ENCODE measurements at places on chromosomes 7 and 10.
A peak's percentile ranks its signal among the peaks of the same experiment; 100 is the strongest.

DNA sequence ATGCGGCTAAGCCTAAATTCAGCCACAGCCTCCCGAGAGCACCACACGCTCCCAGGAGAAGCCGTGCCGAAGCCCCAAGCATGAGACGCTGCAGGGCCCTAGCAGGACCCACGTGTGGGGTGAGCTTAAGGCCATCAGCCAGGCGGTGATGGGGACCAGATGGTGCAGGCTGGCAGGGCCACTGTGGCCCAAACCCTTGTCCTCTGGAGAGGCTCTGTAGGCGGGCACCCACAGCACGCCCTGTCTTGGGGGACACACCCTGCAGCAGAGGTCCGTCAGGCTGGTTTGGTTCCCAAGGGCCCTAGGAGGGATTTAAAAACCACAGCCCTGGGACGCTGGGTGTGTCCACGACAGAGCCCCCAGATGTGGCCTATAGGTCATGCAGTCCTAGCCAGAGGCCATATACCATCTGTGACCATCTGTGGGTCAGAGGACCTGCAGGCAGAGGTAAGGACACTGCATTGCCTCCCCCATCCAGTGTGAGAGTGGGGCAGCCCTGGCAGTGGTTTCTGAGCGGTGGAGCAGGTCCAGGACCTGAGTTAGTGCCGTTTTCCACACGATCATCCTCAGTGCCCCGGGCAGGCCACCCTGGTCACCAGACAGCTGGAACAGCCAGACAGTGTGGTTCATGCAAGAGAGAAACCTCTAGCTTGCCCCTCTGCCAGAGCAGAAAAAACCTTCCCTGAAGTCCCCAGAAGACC, 39.6 kb upstream of the INPP5A start:
- no peaks in the 10 kb centered on the region for H3K27me3 ChIP-seq
- DNase-seq: no peak
- H3K4me3 ChIP-seq: no peak overlapping the region
- peaks cover 18% of the 10 kb centered on the region for H3K4me1 ChIP-seq
- no peak overlapping the region for H3K27ac ChIP-seq
- H3K36me3 ChIP-seq: no peaks in the 10 kb centered on the region

DNA sequence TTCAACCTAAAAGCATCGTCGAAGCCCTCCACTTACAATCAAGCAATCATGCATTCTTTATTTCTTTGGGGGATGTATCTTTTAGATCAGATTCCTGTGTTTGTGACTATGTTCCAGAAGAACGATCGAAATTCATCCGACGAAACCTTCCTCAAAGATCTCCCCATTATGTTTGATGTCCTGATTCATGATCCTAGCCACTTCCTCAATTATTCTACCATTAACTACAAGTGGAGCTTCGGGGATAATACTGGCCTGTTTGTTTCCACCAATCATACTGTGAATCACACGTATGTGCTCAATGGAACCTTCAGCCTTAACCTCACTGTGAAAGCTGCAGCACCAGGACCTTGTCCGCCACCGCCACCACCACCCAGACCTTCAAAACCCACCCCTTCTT, 13.8 kb downstream of the GPNMB start:
- H3K4me3 ChIP-seq: no peak overlapping the region
- no peak for DNase-seq
- H3K27me3 ChIP-seq: no peaks in the 10 kb centered on the region
- no peak overlapping the region for H3K27ac ChIP-seq
- no peaks in the 10 kb centered on the region for H3K4me1 ChIP-seq
- no peaks in the 10 kb centered on the region for H3K36me3 ChIP-seq

- no peak overlapping the region for H3K4me3 ChIP-seq
- peaks cover 4% of the 10 kb centered on the region for H3K4me1 ChIP-seq
- peaks cover 6% of the 10 kb centered on the region for H3K36me3 ChIP-seq
- no peaks in the 10 kb centered on the region for H3K27me3 ChIP-seq
- no peak overlapping the region for H3K27ac ChIP-seq
These were observed 41.7 kb downstream of the DNAJC1 start for GRCh38 chr10:21961847-21962246.

DNA sequence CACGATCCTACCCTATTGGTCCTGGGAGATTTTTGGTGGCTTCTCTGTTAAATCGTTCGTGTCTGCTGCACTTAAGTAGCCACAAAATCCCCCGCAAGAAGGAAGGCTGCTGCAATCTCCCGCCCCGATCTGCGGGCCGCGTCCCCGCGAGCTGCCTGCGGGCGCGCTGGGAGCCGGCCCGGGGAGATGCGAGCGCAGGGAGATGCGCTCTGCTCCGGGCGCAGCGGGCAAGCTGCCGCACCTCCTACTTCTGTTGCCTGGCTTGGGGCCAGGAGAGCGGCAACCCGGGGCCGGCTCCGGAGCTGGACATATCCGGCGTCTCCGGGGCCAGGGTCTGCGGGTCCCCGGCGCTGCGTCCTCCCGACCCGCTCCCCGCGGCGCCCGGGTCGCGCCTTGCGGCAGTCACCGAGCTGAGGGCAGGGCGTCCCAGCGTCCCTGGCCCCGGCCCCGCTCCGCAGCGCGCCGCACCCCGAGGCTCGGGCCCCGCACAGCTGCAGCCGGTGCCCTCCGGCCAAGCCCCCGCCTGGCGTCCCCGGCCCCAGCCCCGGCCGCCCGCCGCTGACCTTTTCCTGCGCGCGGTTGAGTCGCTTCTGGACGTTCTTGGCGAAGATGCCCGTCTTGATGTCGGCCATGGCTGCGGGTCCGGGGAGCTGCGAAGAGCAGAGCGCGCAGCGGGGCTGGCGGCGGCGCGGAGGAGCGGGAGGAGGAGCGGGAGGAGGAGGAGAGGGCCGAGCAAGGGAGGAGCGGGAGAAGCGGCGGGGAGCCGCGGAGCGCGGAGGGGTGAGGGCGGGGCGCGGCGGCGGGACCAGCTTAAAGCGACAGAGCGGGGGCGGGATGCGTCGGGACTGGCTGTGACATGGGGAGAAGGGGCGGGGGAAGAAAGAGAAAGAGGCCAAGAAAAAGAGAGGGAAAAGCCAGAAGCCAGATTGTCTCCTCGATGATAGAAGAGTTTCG, at the start of gene AMPH:
Gene AMPH, minus strand, starts transcription at position 654 of the 954 bp plus-strand sequence. Its CDS starts 22 bp downstream, at position 632.
- no peaks in the 10 kb centered on the region for H3K36me3 ChIP-seq
- peak within 1 kb of the TSS; percentile 96 for H3K27ac ChIP-seq
- peaks cover 29% of the 10 kb centered on the region for H3K27me3 ChIP-seq
- H3K4me1 ChIP-seq: peaks cover 19% of the 10 kb centered on the region
- peak; percentile 71 for DNase-seq

GRCh38 chr10:117204316-117204715, 7.0 kb downstream of the KCNK18 start:
- H3K4me3 ChIP-seq: no peak overlapping the region
- H3K4me1 ChIP-seq: no peaks in the 10 kb centered on the region
- H3K27ac ChIP-seq: no peak overlapping the region
- no peaks in the 10 kb centered on the region for H3K36me3 ChIP-seq

DNA sequence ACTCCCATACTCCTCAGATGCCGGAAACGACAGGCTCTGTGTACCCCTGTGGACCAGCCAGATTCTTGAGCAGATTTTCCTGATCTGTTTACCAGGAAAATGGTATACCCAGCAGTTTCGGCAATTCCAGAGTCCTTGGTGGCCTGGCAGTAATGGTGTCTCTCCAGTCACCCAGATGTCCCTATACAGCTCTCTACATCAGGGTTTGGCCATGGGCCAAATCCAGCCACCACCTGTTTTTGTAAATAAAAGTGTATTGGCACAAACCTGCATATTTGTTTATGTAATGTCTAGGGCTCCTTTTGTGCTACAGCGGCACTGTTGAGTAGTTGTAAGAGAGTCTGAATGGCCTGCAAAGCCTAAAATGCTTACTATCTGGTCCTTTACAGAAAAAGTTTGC, 491.3 kb downstream of the RPS24 start:
- H3K27ac ChIP-seq: no peak overlapping the region
- no peak for DNase-seq
- no peaks in the 10 kb centered on the region for H3K36me3 ChIP-seq
- H3K4me3 ChIP-seq: no peak overlapping the region

DNA sequence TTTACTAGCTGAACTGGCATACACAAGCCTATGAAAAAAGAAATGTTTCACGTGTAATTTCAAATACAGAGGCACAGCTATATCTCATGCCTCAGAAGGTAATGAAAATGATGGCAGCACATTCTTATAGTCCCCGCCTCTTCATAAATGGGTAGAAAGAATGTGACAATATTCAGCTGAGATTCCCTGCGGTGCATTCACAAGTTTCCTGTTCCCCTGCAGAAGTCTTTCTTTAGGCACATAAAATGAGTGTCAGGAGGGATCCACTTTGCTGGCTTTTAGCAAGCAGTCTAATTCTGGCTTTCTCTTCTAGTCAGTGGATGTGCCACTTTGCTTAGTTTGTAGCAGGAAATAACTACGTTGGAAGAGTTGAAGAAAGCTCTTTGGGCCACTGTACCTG, 56.1 kb downstream of the DGKB start:
- no peak overlapping the region for H3K27ac ChIP-seq
- no peaks in the 10 kb centered on the region for H3K4me1 ChIP-seq
- H3K27me3 ChIP-seq: no peaks in the 10 kb centered on the region

- H3K36me3 ChIP-seq: no peaks in the 10 kb centered on the region
- DNase-seq: no peak
These were observed 3.7 kb downstream of the STX1A start for GRCh38 chr7:73715648-73716317.

GRCh38 chr10:110207011-110207804, at the start of gene MXI1:
TSS of gene MXI1 (plus strand) at chr10:110207605. CDS start at chr10:110207809, 204 bp downstream.
- peaks cover 38% of the 10 kb centered on the region for H3K4me1 ChIP-seq
- peak within 1 kb of the TSS; percentile 54 for H3K27ac ChIP-seq
- H3K4me3 ChIP-seq: peak within 1 kb of the TSS; percentile 98
- H3K36me3 ChIP-seq: no peaks in the 10 kb centered on the region
- peak; percentile 53 for DNase-seq

DNA sequence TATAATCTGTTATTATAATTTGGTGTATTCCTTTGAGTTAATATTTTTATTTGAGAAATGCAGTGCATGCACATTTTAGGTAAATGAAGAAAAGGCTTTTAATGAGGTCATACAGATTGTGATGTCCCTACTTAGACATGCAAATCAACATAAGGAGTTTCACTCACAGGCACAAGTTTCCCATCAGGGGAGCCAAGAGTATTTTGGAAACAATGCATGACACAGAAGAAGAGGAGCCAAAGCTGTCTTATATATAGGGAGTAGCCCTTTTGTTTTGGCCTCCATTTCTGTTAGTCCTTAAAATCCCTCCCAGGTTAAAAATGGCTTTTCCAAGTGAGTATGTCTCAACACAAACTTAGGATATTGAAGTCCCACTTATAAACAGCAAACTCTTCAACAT, 703.4 kb upstream of the ANKRD30A start:
- H3K4me1 ChIP-seq: peaks cover 10% of the 10 kb centered on the region
- no peak overlapping the region for H3K4me3 ChIP-seq
- peaks cover 4% of the 10 kb centered on the region for H3K36me3 ChIP-seq

DNA sequence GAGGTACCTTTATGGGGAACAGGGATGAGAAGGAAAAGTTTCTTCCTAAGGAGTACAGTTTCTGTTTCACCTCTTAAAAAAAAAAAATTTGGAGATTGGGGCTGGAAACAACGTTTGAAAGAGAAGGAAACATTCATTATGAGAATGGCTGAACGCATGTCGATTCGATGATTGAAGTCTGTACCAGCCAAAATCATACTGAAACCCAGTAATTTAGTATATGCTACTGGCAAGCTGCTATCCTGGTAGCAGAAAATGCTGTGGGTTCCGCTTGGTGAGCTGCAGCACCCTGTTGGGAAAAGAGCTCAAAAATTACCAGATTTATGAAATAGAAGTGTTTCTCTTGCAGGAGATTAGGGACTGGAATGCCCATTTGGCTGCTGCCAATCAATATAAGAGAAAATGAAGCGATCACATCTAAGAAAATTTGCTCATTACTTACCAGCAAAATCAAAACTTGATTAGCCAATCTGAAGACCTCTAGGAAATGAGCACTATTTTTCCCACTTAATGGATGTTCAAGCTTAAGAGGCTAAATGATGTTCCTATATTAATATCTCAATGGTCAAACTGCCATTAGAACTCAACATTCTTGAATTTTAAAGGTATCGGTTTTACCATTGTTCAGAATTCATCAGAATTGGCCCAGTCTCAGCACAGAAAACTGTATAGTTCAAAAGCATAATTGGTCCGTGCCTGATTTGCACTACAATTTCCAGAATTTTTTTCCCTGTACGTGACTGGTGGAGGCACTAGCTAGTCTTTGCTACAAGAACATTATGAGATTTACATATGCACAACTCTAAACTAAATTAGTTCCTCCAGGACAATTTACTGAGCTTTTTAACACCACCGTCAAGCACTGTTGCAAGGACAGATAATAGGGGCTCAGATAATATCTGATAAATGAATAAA, 1.2 kb upstream of the ITGB1 start:
- no peaks in the 10 kb centered on the region for H3K36me3 ChIP-seq
- H3K27ac ChIP-seq: peak overlapping the region; percentile 100
- peaks cover 69% of the 10 kb centered on the region for H3K4me1 ChIP-seq

- DNase-seq: no peak
- H3K4me1 ChIP-seq: peaks cover 37% of the 10 kb centered on the region
- no peak overlapping the region for H3K27ac ChIP-seq
- H3K4me3 ChIP-seq: no peak overlapping the region
These were observed 20.3 kb downstream of the SMURF1 start for GRCh38 chr7:99123571-99124033.

DNA sequence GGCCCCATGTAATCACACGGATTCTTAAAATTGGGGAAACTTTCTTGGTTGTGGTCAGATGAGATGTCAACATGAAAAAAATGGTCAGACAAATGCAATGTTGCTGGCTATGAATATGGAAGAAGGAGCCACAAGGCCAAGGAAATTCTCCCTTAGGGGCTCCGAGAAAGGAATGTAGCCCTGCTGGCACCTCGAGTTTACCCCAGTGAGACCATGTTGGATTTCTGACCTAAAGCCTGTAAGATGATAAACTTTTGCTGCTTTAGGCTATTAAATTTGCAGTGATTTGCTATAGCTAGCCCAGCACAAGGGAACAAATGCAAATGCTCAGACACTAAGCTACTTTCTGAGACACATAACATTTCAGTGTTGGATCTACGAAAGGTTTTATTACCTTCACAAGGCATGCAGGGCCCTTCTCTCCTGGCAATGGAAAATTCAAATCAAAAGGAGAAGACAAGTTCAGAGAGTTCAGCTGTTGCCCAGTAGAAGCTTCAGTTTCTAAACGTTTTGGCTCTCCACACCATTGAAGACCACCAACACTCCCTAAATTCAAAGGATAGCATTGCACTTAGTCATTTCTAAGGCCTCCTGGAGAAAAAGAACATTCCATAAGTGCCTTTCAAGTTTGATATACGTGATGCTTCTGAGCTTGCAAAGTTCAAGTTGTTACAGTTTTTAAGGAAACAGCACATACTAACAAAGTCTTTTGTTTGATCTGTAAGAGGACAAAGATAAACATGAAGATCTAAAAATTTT, 23.4 kb downstream of the MCMBP start:
- no peaks in the 10 kb centered on the region for H3K4me1 ChIP-seq
- H3K27me3 ChIP-seq: no peaks in the 10 kb centered on the region
- H3K27ac ChIP-seq: no peak overlapping the region
- no peak overlapping the region for H3K4me3 ChIP-seq
- peaks cover 25% of the 10 kb centered on the region for H3K36me3 ChIP-seq
